ENCODE measurements at places on chromosomes 12 and 14. TPM values are rescaled to one million over a fixed set of nuclear protein-coding genes. Genes with fewer than 3 reads are reported as not detected.

Gene CCDC38
- total RNA-seq, result not detected

Gene TMEM179
- total RNA-seq, result not detected

Gene TTC9
- 1.8 TPM for total RNA-seq

Gene FAIM2
- 3.7 TPM for total RNA-seq

Gene B4GALNT1
- total RNA-seq, result 14.5 TPM

Gene PLA2G1B
- not detected for total RNA-seq

Gene TRIP11
- total RNA-seq, result 56.4 TPM

Gene ACOT6
- total RNA-seq, result not detected

Gene GNS
- total RNA-seq, result 277 TPM

Gene HSP90AA1
- total RNA-seq, result 412 TPM

Gene FAR2
- total RNA-seq, result 10.7 TPM

Gene SVOP
- not detected for total RNA-seq

Gene M6PR
- total RNA-seq, result 193 TPM

Gene IRAK3
- 9.0 TPM for total RNA-seq

Gene FAM186B
- 0.40 TPM for total RNA-seq

Data from smooth muscle cell of the pulmonary artery (primary cell).